Activated CD4-positive, alpha-beta T cell treated with anti-CD3 and anti-CD28 coated beads for 48 hours (primary cell): ENCODE measurements at places on chromosomes 12 and 14.

GRCh38 chr12:121595520-121595919 is 14.7 kb upstream of the KDM2B start:
- DNase-seq: no peak

DNA sequence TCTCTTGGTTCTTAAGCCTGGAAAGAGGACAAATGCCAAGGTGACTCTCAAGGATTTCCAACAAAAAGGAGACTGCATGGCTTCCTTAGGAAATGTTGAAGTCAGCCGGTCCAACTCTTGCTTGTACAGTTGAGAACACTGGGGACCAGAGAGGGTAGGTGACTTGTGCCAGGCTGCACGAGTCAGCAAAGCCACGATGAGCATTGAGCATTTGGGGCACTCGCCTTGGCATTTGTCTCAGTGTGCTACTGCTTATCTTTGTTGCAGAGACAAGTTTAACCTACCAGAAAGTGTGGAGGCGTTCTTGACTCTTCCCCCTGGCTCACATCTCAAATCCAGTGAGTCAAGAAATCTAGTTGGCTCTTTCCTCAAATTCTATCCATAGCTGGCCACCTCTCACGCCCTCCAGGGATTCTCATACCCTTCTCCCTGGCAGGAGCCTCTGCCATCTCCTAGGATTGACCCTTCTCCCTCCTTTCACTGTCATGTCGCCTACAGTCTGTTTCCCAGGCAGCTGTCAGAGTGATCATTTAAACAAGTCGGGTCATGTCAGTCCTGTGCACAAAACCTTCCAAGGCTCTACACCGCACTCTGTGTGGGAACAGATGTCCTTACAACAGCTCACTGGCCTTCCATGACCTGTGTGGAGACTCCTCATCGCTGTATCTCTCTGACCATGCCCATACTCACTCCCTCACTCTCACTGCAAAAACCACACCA is 17.2 kb upstream of the KRT83 start:
- no peak for DNase-seq

DNA sequence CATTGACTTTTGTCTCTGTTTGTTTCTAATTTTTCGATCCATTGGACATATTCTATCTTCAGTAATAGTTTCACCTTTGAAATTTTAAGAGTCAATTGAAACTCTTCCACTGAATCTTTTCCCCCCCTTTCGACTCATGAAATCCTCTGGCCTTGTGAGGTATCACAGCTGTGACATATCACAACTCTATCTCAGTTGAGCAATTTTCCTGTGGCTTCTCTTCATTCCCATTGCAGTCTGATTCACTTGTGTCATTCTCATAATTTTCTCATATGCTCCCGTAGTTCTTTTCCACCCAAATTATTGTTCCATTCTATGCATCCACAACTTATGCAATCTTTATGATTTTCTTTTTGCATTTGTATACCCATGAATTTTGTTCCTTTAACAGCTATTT is 261.6 kb downstream of the DACT1 start:
- no peak for DNase-seq

DNA sequence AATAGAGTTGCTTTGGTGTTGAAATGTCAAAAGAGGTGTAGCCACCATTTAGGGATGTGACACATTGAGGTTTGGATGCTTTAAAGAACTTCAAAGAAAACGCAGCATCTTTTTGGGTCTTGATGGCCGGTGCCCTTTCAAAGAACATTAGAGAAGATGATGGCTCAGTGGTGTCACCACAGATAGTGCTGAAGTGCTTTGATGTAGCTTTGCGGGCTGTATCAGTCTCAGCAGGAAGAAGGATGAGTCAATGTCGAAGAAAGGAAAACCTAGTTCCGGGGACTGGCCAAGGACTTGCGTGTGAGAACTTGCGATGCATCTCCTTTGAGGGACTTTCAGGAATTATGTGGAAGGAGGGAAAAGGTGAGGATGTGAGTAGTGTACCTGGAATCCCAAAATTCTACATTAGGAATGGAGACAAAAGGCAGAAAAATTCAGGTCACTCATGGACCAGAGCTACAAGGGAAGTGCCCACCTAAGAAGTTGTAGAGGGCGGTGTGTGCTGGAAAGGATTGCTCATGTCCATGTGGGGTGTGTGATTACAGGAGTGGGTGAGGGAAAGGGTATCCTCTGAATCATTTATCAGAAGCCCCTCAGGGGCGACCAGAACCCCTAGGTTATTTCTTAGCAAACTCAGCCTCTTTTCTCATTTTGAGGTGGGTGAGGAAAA is 39.7 kb upstream of the GZMB start:
- DNase-seq: peak; percentile 75

DNA sequence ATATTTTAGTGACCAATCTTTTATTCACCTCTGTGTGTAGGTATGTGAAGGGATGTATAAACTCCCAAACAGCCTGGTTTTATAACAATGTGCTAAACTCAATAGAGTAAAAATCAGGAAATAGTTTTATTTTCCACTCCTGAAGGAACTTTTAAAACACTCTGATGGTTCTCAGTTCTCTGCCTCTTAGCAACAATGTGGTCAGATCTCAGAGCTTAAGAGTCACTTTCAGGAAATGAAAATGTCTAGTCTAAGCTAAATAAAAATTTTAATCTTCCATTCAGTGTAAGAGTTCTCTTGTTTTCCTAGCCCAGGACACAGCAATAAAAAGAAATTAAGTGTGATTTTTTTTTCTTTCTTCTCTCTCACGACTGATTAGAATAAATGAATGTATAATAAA is 718.0 kb downstream of the C12orf50 start:
- DNase-seq: no peak

DNA sequence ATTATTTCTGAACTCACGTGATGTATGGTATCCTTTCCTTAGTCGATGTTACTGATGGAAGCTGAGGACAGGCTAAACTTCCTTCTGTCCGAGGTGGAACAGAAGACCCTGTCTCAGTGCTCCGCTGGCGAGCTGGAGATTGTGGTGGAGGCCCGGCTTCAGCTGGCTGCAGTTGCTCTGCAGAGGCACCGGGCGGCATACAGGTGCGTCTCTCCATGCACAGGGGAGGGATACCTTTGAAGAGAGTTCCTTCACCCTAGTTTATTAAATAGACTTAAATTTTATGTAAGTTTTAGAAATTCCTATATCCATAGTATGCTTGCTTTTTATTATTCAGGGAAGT is 186.7 kb upstream of the NEDD1 start:
- DNase-seq: peak; percentile 26

- no peak for DNase-seq
Observed at GRCh38 chr14:69404883-69405282, 6.4 kb downstream of the SLC39A9 start.

GRCh38 chr14:104434214-104435076 is 145.1 kb upstream of the C14orf180 start:
- no peak for DNase-seq

DNA sequence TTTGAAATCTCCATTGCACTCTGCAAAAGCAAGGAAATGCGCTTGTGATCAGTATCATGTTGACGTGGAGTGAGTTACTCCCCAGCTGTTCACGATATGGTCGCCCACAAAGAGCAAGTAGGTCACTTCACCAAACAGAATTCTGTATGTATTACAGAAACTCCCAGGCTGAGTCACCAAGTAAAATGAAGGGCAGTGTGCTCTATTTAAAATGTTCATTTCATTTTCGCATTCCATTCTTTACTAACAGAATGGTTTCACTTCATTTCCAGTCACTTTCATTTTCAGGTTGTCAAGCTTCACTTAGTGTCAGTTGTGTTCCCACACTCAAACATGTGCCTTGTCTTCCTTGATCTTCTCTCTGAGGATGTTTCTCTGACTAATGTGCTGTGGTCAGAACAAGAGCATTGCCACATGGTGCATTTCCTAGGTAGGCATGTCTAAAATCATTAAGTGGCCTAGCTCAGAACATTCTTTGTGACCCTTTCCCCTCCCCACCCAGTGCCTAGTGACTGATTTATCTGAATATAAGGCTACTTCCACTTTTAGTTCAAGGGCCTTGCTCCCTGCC is 391.2 kb downstream of the RAD51B start:
- peak; percentile 52 for DNase-seq

- no peak for DNase-seq
Observed at GRCh38 chr12:52798671-52799504, 3.0 kb upstream of the KRT3 start.

DNA sequence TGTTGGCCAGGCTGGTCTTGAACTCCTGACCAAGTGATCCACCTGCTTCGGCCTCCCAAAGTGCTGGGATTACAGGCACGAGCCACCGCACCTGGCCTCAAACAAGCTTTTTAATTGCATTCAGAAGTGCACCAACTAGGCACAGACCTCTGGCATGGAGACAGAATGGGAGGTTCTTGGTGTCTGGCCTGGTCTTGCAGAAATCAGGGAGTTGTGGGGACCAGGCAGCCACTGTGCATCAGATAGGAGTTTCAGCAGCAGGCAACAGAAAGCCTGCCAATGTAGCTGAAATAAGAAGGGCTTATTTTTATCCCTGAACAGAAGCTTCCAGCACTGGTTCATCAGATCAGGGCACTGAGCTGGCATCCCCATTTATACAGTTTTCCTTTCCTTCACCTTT is 22.2 kb upstream of the TCL1B start:
- no peak for DNase-seq

DNA sequence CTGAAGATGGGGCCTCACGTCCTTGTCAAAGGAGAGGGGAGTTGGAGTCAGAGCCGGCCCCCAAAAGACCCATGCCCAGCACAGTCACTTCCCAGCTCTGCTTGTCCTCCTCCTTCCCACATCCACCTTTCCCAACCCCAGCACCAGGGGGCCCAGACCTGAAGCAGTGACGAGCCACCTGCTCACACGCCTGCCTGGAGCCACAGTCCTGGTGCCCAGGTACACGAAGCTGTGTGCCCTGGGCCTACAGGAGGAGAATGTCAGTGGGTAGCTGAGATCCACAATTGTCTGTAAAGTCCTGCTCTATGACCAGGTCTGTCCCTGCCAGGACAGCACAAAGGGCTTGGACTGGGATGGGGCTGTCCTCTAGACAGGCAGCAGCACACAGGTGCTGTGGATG is 126.8 kb upstream of the PZP start:
- DNase-seq: no peak

DNA sequence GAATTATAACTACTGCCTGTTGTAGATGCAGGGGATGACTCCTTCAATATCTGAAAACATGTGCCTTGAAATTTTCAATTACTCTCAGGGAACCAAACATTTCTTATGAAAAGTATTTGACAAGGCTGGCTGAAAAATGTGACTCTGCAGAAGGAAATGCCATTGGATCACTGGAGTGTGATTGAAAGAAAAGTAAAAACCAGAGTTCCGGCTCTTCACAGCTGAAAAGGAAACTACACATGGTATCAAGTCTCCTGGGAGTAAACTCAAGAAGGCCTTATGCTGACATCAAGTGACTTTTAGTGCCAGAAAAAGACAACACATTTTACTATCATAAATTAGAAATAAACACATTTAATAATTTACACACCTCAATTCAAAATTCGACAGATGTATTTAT is 693.0 kb downstream of the LRFN5 start:
- DNase-seq: no peak

DNA sequence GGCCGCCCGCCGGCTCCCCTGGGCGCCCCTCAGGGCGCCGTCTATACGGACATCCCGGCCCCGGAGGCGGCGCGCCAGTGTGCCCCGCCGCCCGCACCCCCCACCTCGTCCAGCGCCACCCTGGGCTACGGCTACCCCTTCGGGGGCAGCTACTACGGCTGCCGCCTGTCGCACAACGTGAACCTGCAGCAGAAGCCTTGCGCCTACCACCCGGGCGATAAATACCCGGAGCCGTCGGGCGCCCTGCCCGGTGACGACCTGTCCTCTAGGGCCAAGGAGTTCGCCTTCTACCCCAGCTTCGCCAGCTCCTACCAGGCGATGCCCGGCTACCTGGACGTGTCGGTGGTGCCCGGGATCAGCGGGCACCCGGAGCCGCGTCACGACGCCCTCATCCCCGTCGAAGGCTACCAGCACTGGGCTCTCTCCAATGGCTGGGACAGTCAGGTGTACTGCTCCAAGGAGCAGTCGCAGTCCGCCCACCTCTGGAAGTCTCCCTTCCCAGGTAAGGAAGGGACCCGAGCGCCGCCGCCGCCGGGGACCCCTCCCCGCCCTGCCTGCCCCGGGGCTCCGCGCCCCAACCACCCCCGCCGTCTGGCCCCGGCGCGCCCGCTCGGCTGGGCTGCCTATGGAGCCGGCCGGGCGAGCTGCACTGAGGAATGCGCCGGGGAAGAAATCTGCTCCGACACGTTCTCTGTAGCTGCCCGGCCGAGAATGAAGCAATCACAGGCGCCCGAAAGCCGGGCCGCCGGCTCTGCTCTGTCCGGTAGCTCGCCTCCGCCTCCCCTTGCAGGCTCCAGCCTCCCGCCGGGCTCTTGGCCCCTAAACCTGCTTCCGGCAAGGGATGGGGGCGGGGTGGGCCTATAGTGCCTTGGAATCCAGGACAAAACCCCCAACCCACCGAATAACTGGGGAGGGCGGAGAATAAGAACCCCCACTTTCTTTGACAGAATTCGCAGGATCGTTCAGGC is 794 bp downstream of the HOXC13 start:
- DNase-seq: no peak

DNA sequence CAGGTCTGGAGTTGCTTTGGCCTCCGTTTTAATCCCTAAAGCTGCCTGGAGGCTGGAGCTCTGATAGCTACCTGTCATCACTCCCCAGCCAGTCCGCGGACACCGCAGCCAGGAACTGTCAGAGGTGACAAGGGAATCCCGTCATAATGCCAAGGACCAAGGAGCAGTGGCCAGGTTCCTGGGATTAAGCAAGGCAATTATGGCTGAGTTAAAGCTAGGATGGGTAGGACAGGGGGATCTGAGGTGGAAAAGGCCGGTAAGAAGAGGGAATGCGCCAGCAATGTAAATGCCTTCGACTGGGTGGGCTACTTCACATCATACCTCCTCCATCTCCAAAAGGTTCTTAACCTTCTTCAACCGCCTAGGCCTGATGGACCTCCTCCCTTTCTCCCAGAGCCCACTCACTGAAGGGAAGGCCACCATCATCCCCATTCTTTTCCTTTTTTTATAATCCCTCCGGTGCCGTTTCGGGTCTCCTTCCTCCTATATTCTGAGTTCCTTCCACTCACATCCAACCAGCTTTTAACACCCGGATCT is 1.9 kb downstream of the PPP1R3E start:
- DNase-seq: peak; percentile 33

DNA sequence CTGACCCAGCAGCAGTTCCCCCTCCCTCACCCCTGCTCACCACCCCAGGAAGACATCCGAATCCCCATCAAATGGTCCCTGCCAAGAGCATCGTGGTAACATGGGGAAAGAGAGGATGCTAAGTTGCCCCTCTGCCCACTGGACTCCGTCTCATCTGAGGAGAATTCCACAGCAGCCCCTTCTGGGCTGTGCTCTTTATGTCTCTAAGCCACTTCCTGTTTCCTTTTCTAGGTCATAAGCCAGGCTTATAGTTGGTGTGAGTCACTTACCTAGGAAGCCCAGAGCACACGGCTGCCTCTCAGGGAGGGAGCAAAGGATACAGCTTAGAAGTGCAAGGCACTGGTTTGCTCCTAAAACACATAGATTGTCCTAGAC is 76.0 kb downstream of the VCPKMT start:
- DNase-seq: peak; percentile 55

DNA sequence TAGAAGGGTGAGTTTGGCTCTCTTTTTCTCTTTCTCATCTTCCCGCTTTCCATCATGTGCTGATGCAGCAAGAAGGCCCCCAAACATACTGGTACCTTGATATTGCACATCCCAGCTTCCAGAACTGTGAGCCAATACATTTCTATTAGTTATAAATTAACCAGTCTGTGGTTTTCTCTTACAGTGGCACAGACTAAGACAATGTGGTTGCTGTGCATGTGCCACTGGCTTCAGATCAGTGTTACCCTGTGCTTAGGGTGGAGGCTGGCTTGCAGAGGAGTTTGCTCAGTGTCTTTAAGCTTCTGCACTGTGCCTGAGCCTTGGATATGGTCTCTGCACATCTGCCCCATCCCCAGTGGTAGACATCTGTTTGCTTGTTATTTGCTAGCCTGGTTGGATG is 5.5 kb downstream of the IFI27L2 start:
- no peak for DNase-seq
